ENCODE measurements at places on chromosomes 16 and 17.

DNA sequence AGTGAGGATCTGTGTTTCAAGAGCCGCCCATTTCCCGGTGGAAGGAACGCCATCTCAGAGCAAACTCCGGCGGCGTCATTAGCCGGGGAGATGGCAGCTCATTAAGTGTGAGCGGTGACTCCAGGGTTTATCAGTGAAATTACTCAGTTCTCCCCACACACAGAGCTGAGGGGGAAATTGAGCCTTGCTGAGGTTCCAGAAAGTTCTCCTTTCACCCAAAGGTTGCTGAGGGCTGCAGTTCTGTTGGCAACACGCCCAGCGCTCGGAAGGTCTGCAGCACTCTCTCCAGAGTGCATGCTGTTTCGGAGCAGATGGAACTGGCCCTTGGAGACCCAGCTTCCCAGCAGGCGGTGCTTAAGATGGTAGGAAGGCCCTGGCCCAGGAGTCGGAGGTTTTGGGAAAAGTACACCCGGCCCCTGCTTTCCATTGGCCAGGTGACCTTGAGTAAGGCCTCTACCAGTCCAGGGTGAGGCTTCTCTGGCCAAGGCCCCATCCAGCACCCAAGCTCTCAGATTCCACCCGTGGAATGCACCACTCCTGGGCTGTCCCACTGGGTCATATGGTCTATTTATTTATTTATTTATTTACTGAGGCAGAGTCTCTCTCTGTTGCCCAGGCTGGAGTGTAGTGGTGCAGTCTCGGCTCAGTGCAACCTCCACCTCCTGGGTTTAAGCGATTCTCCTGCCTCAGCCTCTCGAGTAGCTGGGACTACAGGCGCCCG lies 167.7 kb upstream of the CIBAR2 start:
- no peak for DNase-seq

- no peak for DNase-seq
Observed at GRCh38 chr17:31677036-31677435, 182.0 kb downstream of the COPRS start.

DNA sequence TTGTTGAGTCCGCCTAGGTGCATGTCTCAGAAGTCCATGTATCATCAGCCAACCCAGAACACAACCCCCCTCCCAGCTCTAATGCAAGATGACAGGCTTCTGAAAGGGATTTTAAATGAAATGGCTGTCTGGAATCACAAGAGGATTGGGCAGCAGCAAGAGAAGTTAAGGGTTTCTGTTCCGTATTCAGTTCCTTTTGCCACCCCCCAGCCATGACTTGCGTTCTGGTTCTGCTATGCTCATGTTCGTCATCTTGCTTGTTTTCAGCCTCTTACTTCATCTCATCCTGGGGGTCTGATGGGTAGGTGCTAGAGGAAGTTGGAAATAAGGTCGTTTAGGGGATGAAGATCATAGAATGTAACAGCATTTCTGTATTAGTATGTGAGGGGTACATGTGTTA lies 12.0 kb downstream of the MINK1 start:
- DNase-seq: no peak

GRCh38 chr17:59746849-59747445 lies 39.5 kb downstream of the VMP1 start:
- DNase-seq: no peak

GRCh38 chr17:58381124-58382035 lies 29.4 kb upstream of the SUPT4H1 start:
- DNase-seq: no peak

- no peak for DNase-seq
Observed at GRCh38 chr17:15507896-15508295, 40.5 kb upstream of the CDRT4 start.

GRCh38 chr16:85420501-85421337 lies 192.4 kb upstream of the GSE1 start:
- DNase-seq: peak; percentile 90

DNA sequence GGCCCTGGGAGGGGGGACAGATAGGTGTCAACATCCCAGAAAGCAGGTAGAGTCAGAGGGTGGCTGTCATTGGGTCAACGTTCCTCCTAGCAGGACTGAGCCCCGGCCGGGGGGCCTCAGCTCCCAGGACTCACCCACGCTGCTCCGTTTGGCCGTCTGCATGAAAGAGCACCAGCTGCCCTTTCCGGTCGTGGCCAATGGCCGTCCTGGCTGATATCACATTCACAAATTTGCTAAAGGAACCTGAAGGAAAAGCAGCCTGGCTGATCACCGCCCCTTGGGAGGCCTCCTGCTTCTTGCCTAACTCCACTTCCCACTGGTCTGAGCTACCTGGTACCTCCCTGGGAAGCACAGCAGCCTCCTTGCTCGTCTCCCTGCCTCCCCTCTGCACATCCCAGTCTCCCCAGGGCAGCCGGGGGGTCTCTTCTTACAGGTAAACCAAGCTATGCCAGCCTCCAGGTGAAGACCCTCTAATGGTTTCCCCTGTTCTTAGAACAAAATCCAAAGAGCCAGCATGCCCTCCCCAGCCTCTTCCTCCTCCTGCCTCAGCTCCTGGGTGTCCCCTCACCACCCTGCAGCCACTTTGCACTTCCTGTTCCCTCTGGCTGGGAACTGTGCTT lies 3.4 kb downstream of the NAGPA start:
- DNase-seq: no peak

GRCh38 chr16:69083306-69083941 lies 22.0 kb upstream of the HAS3 start:
- DNase-seq: no peak

GRCh38 chr17:58989629-58990028 lies 117.1 kb downstream of the TRIM37 start:
- no peak for DNase-seq

DNA sequence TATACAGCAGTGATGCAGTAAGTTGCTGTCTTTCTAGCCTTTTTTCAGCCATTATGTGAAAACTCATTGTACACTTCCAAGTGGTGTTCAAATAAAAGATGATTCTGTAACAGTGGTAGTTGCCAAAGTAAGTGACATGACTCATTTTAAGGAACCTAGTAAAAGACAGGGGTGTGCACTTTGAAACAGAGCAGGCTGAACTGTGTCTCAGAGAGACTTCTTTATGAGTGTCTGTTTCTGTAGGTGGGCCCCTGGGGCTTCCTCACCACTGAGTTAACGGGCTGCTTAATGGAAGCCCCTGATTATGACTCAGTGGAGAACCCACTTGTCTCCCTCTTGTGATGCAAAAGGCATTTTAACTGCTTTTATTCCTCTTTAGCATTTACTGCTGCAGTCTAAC lies 147.3 kb downstream of the PCTP start:
- no peak for DNase-seq

- DNase-seq: no peak
Observed at GRCh38 chr17:40290629-40291280, 3.1 kb downstream of the CDC6 start.

DNA sequence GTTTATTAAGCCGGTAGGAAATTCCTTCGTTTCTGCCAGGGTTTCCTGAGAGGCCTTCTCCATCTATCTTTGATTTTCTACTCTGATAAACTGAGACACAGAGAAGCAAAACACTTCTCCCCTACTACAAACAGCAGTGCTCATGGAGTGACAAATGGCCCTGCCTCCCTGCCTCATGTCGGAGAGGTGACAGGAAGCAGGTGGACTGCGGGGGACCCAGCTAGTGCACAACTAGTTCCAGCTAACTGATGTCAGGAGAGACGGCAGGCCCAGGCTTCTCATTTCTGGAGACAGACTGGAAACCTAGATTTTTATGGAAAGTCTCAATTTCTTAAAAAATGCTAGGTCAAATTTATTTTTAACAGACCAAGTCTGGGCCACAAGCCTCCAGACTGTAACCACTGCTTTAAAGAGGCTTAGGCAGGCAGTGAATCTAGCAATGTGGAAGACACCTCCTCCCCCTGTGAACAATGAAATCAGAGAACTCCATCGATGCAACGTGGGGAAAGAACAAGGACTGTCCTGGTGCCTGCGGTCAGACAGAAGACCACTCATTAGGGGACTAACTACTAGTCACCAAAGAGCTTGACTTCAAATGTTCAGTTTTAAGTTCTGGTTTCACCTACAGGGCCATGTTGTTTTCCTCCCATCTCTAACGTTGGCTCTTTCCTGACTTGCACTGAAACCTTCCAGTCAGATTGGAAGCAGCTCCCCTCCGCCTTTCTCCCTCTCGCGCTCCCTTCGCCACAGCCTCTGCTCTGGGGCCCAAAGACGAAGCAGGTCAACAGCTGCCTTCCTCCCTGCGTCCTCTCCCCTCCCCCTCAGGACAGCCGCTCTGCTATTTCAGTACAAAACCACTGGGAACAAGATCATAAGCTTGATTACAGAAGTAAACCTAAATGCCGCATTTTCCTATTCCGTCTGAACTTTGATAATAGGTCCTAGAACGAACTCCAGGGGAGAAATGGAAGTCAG lies 17.6 kb downstream of the GTF3C1 start:
- DNase-seq: no peak

DNA sequence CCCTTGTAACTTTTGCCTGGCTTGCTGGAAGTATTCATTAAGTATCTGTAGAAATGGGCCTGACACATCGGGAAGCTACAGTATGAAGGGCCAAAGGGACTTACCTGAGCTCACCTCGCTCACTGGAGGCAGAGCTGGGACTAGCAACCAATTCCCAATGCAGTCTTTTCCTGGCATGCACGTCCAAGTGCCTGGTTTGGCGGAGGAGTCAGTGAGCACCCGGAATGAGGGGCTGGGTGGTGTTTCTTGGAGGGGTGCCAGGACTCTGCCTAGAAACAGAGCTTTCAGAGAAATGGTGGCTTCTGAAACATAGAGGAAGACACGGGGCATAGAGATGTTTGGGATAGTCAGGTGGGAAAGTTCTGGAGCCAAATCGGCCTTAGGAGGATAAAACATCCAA lies 18.4 kb upstream of the GPRC5C start:
- no peak for DNase-seq

DNA sequence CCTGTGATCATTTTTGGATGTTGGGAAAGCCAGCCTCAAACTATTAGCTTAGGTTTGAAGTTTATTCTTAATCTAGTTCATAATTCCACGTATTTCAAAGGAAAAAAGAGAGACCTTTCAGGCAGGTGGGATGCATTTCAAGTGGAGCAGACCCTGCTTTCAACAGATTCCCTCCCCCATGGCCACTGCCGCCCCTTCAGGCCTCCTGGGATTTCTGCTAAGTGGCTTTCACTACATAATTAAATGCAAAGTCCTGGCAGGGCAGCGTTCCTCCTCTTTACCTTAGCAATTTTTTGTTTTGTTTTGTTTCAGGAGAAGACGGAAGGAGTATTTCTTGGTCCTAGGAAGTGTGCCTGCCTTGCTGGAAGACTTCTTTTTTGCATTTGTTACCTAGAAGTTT lies 36.6 kb downstream of the MAF start:
- no peak for DNase-seq

GRCh38 chr17:42248351-42249179 lies 27.6 kb downstream of the STAT5B start:
- peak; percentile 69 for DNase-seq

DNA sequence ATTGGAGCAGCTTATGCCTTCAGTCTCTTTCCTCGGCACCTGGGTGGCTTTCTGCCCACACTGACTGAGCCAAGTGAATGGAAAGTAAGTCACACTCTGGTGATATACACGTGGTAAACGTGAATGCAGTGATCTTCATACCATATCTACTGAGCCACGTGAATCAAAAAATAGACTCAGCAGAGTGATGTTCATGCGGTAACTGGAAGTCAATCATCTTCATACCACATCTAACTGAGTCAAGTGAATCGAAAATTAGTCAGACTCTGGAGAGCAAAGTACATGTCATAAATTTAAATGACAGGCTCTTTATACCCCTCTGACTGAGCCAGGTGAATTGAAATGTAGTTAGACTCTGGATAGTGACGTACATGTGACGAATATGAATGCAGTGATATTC lies 47.1 kb upstream of the ARL4D start:
- no peak for DNase-seq

DNA sequence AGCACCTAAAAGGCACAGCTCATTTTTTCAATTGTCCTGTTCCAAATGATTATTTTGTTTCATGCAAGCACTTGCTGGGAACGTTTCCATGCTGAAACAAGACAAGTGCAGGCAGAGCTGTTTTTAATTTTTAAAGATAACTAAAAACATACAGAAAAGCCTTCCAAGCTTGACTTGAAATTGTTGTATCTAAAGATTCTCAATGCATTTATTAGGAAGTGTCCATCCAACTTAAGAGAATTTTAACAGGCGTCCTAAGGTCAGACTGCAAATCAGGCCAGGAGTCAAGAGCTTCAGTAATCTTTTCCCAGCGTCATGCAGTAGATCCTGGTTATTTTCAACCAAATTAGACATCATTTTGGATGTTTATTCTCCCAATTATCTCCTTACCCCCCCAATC lies 702.8 kb downstream of the KCNJ2 start:
- no peak for DNase-seq

- no peak for DNase-seq
Observed at GRCh38 chr17:72598695-72599094, 477.9 kb downstream of the SOX9 start.

GRCh38 chr16:88377961-88378360 lies 4.8 kb upstream of the ZNF469 start:
- no peak for DNase-seq

- DNase-seq: no peak
Observed at GRCh38 chr16:72876981-72877373, 171.0 kb downstream of the ZFHX3 start.

GRCh38 chr17:55710410-55710809 lies 12.3 kb downstream of the TMEM100 start:
- DNase-seq: no peak

- DNase-seq: no peak
Observed at GRCh38 chr17:82439194-82439828, 11.2 kb downstream of the CYBC1 start.

- DNase-seq: no peak
Observed at GRCh38 chr17:33593991-33594390, 300.9 kb upstream of the ASIC2 start.

DNA sequence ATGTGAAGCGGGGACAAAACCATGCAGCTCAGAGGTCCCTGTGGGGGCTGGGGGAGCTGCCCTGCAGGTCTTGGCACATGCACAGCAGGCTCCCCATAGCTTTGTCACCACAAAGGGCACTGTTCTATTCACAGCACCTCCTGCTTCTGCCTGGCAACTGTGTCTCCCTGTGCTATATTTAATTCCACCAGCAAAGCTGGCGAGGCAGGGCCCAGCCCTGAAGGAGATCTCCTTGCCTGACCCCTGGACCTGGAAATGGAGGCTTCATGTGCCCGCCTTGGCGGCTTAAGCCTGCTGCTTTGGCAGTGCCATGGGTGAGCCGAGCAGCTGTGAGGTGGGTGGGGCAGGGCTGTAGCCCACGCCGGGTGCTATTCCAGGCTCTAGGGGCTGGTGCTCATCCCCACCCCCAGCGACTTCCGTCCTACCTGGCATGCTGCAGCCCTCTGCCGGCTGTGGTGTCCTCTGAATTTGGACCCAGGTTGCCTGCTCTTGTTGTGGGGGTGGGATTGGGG lies 6.8 kb downstream of the LDHD start:
- peak; percentile 29 for DNase-seq

DNA sequence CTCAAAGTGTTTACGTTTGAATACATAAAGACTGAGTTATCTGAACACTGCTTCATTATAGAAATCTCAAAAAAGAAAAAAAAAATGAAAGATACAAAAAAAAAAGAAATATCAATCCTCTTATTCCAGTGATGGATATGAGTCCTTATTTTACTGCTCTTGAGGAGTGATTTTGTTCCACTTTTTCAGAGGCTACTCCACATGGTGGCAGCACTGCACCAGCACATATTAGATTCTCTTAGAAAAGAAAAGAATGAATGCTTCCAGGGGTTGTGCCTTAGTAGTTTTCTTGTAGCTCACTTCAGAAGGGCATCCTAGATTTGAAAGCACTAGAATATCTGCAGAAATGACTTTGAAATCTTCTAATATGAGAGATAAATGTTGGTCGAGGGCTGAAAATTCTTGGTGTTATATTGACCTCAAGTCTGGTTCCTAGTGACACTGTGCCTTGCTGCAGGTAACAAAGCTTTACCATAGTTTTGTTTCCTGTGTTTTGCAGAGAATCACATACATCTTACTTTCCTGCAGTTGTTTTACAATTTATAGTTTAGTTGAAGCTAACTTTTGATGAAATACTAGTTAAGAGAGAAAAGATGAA lies 25.9 kb downstream of the AP2B1 start:
- peak; percentile 25 for DNase-seq
